ENCODE measurements at places on chromosomes 16 and 17.

GRCh38 chr17:56478836-56479447, 114.6 kb upstream of the NOG start:
- DNase-seq = peak; percentile 64

DNA sequence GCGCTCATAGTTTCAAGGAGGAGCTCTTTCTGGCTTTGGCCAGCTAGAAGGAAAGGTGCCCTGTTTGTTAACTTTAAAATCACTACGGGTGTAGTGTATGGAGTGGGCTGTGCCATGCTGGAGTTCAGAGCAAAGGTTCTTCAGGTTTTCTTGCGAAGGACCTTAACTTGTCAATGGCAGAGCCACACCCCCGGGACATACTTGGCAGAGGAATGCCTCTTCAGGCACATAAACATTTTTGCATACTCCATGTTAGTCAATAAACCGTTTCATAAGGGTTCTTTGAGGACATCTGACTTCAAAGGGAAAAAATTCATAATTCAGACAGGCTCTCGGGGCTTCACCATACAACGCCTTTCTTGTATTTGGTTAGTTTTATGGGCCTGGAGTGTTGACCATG, 113.0 kb upstream of the PLCG2 start:
- no peak for DNase-seq

- DNase-seq = no peak
Measured at GRCh38 chr17:62935098-62935497, 30.9 kb upstream of the TANC2 start.

DNA sequence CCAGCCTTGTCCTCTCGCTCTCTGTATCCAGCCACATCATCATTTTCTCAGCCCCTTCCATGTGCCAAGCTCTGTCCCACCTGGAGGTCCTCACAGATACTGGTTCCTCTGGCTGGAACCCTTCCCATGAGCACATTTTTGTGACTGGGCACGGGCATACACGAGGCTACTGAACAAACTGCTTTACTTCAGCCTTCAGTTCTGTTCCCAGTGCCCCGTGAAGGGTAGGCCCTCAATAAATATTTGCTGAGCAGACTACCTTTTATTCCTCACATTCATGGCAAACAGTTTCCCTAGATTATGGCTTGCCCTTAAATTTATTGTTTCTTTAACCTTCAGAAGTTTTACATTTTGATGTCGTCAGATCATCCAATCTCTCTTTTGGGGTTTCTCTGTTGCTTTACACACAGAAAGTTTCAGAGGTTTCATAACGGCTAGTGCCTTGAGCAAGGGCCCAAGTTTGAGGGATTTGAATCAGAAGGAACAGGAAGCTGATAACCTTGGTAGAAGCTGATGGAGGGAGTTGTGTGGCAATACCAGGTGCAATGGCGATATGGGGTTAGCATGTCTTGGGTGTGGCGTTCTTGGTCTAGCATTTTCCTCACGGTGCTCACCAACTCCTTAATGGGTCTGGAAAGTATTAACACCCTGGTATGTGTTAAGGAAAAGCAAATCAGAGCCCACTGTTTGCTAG, 27.8 kb downstream of the TMEM92 start:
- DNase-seq = no peak

DNA sequence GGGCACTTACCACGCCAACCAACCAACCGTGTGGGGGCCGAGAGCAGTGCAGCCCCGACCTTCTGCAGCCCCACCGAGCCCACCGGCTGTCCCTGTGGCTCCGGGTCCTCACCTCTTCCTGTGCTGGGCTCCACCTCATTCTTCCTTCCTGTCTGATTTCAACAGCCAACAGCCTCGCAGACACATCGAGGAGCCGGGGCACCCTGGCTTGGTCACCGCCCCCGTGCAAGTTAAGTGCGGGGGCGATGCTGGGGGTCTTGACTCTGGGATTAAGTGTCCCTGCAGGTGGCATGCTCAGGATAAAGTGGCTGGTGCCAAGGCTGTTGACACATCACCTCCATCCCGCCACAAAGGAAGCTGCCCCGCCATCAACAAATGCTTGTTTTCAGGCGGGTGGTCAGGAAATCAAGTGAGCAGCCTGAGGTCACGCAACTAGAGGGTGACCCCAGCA, at the start of gene NLRC3:
TSS of gene NLRC3 (minus strand) at position 102 of the 451 bp plus-strand sequence. CDS start 12,367 bp downstream, outside the sequence.
- DNase-seq = no peak

DNA sequence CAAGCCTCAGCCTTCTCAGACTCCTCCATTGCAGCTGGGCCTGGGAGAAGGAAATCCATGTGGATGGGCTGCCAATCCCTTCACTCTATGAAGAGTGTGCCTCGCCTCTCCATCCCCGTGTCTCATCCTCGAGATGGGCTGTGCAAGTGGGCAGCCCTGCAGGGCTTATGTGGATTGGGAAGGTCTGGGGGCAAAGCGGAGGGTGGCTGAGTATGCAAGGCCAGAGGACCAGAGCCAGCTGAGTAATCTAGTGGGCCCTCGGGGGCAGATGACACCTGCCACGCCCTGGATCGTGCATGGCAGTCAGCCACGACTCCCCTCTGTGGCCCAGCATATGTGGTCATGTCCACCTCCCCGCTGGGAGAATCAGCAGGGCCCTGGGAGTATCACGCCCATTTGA, 78.9 kb downstream of the IRX5 start:
- DNase-seq = no peak

DNA sequence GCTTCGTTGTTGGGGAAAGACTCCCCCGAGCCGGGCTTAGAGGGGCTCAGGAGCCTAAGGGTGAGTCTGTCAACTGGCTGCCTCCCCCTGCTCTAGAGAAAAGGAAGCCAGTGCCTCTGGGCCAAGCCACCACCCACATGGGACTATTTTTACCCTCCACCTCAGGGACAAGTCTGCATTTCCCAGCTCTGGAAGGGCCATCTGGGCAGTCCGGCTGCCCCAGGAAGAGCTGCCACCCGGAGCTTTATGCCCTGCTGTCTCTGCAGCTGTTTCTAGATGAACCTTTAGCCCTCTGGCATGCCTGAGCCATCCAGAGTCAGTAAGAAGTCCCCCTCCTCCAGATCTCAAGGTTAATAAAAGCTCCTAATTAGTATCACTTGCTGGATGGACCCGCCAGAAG, 5.3 kb upstream of the RPRML start:
- no peak for DNase-seq

GRCh38 chr16:24747441-24747840, 18.0 kb downstream of the TNRC6A start:
- no peak for DNase-seq

GRCh38 chr16:29982560-29983419, 9.1 kb downstream of the TAOK2 start:
- DNase-seq = no peak

DNA sequence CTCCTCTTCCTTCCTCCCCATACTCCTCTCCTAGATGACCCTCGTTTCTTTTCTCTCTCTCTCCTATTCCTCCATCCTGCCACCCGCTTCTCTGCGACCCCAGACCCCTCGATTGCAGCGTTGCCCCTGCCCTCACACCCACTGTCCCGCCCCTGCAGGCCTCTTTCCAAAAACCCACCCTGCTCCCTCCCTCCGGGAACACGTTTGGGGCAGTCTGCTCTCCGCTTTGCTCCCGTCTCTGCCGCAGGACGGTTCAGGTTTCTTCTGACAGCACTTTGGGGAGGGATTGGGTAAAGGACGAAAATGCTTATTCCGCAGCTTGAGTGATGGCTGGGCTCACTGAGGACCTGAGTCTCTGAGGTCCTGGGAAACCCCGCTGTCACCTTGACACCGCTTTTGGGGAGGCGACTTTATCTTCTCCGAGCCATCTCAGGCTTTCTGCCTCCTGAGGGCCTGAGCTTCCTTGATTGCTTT, 690 bp downstream of the NDE1 start:
- peak; percentile 23 for DNase-seq

DNA sequence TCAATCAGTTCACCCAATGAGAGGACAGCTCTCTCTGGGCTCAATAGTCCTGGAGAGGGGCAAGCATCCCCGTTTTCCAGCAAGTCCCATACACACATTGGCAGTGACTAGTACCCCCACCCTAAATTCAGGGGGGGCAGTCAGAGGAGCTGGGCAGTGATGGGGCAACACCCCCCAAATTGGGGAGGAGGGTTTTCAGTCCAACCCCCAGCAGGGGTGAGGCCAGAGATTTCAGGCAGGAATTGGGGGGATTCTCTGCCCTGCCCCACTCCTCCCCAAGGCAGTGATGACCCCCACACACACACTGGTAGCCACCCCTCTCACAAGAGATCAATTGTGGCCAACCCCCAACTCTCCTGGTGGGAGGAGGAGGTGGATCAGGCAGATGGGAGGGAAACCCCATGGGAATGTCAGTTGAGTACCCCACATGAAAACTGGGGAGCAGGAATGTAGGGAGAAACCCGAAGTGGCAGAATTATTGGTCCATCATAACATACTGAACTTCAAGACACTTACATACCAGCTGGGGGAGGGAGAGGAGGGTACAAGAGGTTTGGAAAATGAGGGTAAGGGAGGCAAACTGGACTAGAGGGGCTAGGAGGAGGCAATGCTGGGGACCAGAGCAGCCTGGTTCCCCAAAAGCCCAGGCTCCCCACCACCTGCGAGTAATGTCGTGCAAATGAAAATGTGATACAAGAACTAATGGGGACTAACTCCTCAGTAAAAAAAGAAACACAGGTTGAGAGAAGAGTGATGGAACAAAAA, 3.1 kb downstream of the VAMP2 start:
- no peak for DNase-seq

DNA sequence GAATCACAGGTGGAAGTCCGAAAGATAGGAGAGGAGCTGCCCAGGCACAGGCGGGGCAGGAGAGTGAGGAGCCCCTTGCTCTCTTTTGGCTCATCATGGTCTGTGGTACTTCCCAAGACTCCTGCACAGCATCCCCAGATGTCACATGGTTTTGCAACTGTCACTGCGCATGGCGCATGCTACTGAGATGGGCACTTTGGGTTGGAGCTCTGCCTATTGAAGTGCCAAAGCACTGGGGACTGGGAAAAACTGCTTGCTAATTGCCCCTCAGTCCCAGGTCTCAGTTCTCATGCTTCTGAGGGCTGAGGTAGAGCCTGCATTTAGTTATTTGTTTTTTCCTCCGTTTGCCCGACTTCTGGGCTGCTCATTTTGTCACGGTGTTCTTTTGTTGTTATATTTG, 156.8 kb upstream of the CDH13 start:
- DNase-seq = no peak

DNA sequence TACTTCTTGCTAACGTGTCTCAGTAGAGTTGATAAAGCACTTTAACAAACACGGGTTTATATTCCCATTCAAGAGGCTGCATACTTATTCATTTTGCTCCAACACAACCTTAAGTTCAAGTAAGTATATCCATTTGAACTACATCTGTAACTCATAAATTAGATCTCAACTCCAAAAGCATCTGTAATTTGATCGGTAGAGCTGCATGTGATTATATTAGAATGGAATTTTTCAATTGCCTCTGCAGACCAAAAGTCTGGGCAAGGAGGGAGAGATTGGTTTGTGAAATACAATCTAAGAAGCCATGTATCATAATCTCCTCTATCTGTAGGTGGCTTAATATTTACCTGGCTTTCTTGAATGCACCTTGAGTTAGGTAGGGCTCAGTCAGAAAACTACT, 371.0 kb downstream of the RBFOX1 start:
- DNase-seq = no peak

DNA sequence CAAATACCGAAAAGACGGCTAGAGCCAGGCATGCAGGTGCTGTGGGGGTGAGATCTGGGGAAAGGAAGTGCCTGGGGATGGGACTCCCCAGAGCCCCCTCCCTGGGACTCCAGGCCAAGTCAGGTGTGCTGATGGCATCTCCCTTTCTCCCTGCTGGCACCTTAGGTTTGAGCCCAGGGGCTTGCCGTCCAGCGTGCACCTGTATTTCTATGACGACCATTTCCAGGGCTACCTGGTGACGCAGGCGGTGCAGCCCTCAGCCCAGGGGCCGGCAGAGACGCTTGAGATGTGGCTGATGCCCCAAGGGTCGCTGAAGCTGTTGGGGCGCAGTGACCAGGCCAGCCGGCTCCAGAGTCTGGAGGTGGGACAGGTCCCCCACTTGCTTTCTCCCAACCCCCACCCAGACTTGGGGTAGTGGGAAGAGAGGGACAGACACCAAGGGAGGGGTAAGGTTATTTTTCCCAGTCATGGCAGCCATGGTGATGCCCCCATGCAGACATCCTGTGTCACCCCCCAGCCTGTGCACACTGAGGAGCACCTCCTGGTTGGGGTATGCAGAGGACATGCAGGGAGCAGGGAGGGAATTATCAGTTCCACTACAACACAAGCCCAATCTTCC, 11.1 kb downstream of the XYLT2 start:
- DNase-seq = no peak

GRCh38 chr16:30394592-30395154, 547 bp upstream of the ZNF48 start:
- DNase-seq = peak; percentile 47

DNA sequence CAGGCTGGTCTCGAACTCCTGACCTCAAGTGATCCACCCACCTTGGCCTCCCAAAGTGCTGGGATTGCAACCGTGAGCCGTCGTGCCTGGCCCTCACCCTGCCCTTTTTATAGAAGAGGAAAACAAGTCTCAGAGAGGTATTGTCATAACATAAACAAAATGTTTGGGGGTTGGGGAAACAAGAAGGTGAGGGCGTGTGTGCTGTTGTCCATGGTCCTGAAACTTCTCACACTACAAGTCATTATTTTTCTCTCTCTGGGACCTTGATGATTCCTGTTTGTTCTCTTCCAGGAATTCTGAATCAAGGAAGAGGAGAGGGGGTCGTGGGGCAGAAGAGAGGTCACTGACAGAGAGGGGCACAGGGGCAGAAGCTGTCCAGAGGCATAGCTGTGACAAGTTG, 160.2 kb upstream of the LHX1 start:
- DNase-seq = peak; percentile 25

DNA sequence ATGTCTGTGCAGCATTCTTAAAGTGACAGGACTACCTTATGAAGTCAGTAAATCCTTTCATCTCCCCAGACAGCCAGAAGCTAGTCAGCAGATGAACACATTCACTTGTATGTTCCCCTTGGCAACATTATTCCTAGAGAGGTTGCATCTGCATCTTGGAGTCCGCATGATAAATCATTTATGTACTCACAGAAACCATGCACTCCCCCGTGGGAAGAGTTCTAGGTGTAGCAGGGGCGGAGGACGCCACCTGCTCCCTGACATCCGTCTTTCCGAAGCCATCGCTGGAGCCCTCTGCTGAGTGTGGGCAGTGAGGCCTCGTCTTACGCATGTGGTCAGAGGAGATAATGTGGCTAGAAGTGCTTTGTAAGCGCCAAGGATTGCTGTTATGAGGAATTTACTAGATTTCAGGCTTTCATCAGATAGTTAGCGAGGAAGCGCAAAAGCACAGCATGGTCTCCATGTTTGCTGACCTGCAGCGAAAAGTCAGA, 144.5 kb downstream of the RPTOR start:
- DNase-seq = no peak

DNA sequence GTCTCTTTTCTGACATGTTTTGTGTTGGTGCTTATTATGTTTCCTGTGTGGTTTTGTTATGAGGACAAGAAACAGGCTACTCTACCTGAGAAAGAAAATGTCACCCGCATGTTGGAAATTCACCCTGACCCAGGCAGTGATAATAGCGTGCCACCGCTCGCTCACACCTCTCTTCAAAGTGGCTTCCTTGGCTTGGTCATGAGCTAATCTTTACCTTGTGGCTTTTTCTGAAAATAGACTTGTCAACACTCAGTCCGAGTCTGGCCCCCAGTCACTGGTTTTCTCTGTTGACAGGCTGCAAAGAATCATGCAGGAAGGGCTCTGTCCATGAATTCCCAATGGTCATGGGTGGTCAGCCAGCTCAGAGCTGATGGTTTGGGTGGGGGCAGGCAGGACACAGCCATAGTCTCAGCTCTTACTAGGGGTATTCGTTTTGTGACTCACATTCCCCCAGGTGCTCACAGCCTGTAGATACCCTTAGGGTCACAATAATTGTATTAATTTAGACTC, 121.3 kb upstream of the CACNG5 start:
- no peak for DNase-seq

- DNase-seq = no peak
Measured at GRCh38 chr17:38605411-38605840, 326 bp downstream of the SRCIN1 start.

- DNase-seq = peak; percentile 1
Measured at GRCh38 chr16:51119556-51119955, 31.5 kb downstream of the SALL1 start.

Data from ELR (cell line).